ENCODE measurements at places on chromosomes 12 and 14.

GRCh38 chr12:127773520-127773919 lies 493.4 kb upstream of the TMEM132C start:
- DNase-seq, result no peak

GRCh38 chr14:89444516-89445125 lies 27.6 kb upstream of the FOXN3 start:
- no peak for DNase-seq

GRCh38 chr14:49999146-49999761 lies 106.4 kb downstream of the ARF6 start:
- peak; percentile 27 for DNase-seq

DNA sequence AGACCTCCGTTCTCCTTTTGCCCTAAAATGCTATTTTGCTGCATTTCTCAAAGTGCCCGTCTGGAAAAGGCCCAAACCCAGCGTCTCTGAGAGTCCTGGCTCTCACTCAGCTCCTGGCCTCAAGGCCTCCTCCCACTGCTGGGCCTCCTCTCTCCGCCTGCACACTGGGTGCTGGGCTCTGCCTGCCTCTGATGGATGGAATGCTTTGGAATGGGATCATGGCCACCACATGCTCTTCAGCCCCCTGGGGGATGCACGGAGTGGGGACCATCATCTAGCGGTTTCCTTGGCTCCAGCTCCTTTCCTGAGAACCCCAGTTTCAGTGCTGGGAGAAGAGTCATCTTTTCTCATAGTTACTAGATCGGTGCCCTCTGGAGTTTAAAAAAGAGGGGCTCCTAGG lies 65.2 kb downstream of the KDM2B start:
- no peak for DNase-seq

DNA sequence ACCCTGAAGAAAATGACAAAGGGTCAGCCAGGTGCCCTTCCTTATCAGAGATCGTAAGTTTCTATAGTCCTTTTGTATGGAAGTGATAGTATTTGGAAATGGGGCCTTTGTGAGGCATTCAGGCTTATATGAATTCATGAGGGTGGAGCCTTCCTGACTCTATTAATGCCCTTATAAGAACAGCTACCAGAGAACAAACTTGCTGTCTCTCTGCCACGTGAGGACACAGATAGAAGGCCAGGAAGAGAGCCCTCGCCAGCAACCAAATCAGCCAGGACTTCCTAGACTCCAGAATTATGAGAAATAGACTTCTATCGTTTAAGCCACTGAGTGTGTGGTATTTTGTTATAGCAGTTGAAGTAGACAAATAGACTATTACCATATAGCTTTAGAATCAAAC lies 36.7 kb downstream of the TRMT5 start:
- DNase-seq, result no peak
